ENCODE measurements at places on chromosomes 6 and 20.

DNA sequence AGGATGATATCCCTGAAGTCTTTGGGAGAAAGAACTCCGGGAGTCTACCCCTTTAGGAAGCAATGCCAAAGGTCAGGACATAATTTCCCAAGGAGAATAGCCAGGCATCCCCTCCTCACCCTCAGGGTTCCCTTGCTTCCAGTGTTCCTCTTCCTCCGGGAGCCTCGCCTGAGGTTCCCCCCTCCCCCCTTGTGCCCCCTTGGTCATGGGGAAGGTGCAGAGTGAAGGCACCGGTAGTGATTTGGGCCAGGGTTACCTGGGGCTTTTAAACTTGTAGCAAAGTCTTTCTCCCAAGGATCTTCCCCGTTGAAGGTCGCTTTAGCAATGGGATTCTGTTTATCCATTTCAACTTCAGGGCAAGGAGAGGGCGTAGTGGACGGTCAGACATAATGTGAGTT, 1.2 kb downstream of the ISM1 start:
- no peak for ATAC-seq

DNA sequence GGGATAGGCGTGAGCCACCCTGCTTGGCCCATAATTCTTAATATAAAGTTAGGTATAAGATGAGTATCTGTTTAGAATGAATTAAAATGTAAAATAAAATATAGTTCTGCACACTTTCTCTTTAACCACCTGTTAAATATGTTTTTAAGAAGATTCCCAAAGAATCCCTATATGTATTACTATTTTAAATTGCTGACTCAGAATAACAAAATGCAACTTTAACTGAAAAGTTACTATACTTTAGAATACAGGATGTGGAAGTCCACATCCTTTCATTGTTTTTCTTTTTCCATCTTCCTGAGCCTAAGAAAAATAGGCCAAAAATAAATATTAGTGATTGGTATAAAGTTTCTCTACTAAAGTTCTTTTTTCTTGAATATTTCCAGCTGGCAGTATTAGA, 325.6 kb upstream of the EYS start:
- no peak for ATAC-seq

DNA sequence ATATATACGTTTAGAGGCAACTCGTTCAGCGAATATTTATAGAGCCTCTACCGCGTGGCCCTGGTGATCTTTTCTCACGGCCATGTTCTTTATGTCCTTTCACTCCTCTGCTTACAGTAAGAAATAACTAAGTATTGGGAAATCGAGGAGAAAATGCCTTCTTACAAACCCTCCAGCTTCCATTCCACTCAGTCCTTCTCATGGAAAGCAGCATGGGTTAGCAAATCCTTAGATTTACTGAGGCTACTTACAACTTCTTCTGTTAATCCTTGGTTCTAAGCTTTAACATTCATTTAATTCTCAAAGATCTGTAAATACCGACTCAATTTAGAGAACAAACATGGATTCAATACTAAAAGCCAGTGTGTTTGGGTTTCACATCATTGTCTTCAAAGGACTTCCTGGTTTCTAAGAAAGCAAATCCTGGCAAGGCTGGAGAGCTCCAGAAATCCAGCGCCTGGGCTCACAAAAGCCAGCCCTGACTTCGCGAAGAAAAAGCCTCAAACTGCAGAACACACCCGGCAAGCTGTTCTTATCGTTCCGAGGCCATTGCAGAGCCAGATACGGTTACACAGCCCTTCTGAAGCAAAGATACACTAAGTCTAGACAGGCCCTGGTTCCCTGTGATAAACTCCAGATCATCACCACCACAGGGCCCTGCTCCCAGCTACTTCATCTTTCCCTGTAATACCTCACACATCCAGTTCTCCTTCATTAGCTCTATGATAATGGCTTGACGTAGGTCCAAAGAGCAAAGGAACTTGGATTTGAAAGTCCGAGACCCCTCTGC, 19.2 kb downstream of the AGPAT4 start:
- ATAC-seq, result no peak

DNA sequence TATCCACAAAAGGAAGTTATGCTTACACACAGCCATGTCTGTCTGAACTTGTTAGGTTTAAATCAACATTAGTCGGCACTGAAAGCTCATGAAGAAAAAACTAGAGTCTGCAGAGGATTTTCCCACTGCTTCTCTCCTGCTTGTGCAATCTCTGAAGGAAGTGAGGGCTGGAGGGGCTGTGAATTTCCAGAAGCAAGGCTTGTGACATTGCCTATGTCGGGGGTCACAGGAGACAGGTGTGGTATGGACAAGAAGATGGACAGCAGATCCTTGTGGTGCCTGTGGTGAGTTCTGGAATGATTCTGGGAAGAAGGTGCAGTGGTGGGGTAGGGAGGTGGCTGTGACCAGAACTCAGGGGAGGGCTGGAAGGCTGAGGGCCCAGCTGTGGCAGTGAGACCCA, 84.3 kb upstream of the TRAF3IP2 start:
- no peak for ATAC-seq

DNA sequence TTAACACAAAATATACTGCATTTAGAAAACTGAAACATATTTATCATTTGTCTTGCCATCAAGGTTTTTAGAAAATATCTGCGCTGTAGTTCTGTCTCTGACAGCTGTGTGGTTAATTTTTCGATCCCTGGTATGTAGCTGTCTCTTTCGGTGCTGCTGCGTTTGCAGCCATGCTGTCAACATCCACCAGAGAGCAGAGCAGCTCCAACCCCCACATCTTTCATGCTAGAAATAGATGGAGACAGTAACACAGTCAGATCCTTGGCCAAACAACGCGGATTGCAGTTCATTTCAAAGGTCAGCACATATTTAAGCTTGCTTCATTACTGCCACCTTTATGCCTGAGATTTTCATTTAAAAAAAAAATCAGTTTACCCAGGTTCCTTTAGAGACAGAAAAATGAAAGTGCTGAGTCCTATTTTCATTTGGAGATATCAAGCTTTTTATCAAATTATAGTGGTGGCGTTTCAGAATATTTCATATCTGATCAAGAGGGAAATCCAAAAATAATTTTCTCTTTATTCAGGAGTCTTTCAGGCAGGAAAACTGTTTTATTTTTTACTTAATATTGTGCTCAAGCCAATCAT, 157.7 kb upstream of the MMS22L start:
- ATAC-seq, result no peak

DNA sequence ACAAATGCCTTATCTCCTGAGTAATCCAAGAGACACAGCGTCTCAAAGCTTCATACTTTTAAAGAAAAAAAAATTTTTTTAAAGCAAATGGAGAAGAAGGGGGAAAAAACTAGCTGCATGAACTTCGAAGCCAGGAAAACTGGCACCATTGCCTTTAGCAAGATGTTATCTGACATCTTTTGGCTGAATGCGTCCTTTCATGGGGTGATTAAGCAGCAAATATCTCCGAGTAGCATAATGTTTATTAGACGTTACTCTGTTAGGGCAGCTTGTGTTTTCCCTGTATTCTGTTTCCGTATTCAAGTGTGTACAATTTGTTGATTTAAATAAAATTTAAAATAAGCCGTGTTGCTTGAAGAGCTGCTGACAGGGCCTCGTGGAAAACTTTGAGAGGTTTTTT, 76.5 kb upstream of the TSHZ2 start:
- no peak for ATAC-seq

DNA sequence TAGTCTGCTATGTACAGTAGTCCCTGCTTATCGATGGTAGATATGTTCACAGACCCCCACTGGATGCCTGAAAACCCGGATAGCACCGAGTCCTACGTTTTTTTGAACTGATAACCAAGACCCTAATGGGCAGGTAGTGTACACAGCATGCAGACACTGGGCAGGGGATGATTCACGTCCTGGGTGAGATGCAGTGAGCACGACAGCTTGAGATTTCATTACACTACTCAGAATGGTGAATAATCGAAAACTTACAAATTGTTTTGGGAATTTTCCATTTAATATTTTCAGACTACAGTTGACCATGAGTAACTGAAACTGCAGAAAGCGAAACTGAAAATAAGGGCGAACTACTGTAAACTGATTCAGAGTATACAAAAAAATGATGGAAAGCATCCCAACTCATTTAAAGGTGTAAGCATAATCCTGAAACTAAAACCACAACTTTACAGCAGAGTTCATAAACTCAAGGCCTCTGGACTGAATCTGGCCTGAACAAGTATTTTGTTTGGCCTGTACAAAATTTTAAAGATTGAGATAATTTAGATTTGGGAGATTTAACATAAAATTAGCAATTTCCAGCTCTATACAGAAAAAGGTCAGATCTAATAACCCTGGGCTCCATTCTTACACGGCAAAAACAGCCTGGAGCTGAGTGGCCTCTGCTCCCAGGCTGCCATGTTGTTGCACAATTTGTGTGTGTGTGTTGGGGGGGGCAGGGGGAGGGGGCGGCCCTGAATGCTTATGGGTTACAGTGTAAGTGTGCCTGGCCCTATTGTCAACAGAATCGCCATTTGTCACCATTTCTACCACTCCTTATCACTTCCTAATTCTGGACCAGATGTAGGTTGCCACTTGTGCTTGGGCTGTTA, 34.9 kb downstream of the RNF24 start:
- peak; percentile 36 for ATAC-seq

DNA sequence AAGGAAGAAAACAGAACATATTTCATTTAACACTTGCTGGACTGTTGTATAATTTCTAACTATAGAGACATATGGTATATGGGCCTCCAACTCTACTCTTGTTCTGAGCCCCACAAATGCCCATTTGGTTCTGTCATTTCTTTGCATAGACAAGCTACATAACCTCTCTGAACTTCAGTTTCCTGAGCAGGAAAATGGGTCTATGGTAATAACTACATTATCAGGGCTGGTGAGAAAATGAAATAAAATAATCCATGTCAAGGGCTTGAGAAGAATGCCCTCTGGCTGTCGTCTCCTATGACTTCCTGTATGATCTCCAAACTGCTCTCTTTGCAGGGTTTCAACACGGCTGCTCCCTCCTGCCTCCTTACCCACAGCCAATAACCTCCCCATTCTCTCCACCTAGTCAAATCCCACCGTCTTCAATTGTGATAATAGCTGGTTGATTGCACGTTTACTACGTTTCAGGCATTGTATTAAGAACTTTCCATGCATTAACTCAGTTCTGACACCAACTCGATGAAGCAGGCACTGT, 12.0 kb downstream of the ZCCHC3 start:
- ATAC-seq, result no peak

DNA sequence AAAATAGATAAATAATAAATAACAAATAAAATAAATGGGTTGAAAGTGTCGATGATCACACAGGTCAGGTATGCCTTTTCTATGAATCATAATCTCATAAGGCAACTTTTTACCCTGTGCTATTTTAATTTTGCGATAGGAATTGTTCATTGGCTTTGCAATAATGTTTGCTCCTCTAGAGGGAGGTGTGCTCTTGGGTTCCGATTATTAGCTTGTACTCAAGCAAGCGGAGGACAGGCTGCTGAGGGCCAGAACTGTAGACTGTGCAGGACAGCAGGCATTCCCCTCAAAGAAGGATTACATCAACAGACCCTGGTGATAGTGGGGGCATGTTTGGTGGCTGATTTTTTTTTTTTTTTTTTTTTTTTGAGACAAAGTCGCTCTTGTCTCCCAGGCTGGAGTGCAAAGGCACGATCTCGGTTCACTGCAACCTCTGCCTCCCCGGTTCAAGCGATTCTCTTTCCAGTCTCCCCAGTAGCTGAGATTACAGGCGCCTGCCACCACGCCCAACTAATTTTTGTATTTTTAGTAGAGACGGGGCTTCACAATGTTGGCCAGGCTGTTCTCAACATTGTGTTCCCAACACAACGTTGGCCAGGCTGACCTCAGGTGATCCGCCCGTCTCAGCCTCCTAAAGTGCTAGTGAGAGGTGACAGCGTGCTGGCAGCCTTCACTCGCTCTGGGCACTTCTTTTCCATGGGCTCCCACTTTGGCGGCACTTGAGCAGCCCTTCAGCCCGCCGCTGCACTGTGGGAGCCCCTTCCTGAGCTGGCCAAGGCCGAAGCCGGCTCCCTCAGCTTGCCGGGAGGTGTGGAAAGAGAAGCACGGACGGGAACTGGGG, 35.6 kb downstream of the RIOK1 start:
- no peak for ATAC-seq

- ATAC-seq, result peak; percentile 20
These were observed 7.5 kb upstream of the HRH3 start for GRCh38 chr20:62227591-62227976.

DNA sequence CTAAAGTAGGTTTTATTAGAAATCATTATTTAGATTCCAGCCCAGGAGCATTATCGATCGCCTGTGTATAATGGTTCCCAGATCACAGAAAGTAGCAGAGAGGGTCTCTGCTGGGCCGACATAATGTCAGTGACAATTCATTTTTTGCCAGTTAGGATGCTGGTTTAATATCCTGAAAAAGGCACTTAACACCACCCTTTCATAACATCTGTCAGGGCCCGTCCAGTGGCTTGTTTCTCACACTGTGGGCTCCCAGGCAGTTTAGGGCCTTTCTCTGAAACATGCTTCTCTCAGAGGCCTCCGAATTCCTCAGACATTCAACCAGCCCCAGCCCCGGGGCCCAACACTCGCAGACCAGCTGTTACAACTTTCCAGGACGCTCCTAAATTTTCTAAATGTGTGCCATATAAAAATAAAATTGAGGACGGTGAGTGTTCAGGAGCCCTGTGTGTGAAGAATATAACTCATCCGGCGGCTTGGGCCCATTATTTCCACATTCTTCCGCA, 108.6 kb upstream of the EYA4 start:
- ATAC-seq, result no peak

DNA sequence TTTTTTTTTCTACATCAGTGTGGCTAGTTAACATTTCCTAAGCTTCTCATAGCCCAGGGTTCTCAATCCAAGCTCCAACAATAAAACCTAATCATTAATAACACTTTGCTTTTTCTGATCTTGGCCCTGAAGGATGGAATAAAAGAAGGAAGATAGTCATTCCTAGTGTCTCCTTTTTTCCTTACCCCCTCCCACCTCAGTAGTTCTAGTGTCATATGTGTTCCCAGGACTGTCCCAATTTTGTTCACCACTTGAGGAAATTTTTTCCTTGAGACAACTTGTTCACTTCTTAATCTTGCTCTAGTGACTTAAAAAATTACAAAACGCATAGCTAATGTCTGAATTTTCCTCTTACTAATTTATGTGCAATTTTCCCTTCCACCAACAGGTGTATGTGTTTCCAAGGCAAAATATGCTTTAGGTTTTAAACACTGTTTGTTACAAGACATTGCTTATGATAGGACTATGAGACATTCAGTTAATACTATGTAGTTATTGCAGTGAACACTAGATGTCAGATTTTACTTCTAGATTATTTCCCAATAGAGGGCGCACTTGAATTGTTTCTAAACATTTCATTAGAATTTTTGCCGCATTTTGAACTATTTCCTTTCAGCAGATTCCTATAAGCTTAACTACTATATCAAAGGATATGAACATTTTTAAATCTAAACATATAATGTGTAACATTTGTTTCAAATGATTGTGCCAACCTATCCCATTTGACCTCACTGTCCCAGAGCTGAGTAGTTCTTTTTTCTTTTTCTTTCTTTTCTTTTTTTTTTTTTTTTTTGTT, 18.5 kb upstream of the C6orf141 start:
- ATAC-seq, result no peak

GRCh38 chr20:37915434-37915787, 12.5 kb downstream of the VSTM2L start:
- no peak for ATAC-seq

GRCh38 chr6:73078908-73079610, 146.2 kb downstream of the KHDC1L start:
- no peak for ATAC-seq

Measured in stimulated activated memory B cell treated with anti-CD40 and anti-IgM and Interleukin-4, amounts not matched to agents 10 μg/mL and 1 μg/mL and 100 μg/mL, for 72 hours (primary cell).